PC-3 (cell line): ENCODE measurements at places on chromosomes 16 and 17.

DNA sequence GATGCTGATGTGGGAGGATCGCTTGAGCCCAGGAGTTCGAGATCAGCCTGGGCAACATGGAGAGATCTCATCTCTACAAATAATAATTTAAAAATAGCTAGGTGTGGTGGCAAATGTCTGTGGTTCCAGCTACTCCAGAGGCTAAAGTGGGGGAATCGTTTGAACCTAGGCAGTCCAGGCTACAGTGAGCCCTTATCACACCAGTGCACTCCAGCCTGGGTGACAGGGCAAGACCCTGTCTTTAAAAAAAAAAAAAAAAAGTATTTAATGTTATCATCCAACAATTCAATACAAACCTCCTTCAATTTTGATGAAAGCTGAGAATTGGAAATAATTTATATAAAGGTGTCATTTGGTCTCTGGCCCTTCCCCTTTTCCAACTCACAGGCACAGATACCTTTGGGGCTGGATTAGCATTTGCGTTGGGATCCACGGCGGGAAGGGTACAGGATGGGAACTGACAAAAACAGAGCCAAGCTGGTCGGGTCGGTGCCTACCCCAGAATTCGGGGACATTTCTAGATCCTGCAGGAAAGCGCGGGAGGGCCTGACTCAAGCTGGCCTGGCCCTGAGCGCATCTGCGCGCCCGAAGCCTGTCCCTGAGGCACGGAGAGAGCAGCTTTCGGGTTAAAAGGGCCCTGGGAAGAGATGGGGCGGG is 860 bp upstream of the DCAF7 start:
- DNase-seq = no peak

DNA sequence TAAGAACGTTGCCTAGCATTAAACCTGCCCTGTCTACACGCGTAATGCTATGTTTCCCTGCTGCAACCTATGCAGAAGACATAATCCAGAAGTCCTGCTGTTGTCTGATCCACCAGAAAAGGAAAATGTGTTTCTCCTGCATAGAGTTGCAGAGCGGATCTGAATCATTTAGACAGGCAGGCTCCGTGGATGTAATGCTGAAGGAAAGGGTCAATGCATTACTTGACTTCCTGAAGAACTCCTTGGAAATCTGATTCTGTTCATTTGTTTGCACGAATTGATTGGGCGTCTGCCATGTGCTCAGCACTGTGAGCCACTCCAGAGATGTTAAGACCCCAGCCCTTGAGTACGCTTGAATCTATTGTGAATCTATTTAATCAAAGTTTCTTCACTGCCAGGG is 83.4 kb downstream of the FOXL1 start:
- DNase-seq = no peak

DNA sequence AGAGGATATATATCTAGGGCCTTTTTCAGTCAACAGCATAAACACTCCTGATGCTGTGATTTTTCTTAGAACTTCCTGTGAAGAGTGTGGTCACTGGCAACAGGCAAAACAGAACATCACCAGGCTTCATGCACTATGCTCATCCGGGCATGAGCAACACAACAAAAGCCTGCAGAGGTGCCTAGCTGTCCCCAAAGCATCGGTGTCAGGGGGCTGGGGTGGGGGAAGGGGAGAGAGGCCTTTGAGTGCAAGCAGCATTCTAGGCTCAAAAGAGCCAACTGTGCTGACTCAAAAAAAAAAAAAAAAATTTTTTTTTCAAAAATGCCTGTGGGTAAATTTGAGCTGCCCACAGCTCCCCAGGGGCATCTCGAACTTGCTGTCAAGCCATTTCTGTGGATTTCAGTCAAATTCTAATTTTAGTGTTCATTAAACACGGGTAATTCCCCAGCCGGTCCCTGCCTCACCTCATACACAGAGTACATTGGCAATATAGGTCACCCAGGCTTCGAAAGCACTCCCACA is 194.6 kb upstream of the DYNLRB2 start:
- DNase-seq = no peak

DNA sequence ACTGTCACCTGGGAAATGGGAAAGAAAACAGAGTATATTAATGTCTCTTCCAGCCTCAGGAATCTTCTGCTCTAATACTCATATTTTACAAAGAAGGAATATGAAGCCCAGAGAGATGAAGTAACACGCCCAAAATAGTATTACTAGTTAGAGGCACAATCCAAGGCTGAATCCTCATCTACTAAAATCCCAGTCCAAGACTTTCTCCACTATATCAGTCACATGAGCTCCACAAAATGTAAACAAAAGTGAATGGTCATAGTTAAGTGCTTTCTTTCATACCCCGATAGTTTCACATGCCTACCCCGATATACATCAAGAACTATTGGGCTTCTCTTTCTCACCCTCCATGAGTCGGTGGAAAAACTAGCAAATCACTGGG is 965 bp downstream of the INTS2 start:
- no peak for DNase-seq

- DNase-seq = no peak
These were observed 857 bp upstream of the STAT5A start for GRCh38 chr17:42287305-42287976.
